ENCODE measurements at places on chromosomes 11 and 22.

GRCh38 chr22:23384431-23384830 lies 195.7 kb downstream of the IGLL1 start:
- no peak for DNase-seq

- no peak for DNase-seq
Observed at GRCh38 chr11:71470946-71471345, 17.9 kb downstream of the NADSYN1 start.

DNA sequence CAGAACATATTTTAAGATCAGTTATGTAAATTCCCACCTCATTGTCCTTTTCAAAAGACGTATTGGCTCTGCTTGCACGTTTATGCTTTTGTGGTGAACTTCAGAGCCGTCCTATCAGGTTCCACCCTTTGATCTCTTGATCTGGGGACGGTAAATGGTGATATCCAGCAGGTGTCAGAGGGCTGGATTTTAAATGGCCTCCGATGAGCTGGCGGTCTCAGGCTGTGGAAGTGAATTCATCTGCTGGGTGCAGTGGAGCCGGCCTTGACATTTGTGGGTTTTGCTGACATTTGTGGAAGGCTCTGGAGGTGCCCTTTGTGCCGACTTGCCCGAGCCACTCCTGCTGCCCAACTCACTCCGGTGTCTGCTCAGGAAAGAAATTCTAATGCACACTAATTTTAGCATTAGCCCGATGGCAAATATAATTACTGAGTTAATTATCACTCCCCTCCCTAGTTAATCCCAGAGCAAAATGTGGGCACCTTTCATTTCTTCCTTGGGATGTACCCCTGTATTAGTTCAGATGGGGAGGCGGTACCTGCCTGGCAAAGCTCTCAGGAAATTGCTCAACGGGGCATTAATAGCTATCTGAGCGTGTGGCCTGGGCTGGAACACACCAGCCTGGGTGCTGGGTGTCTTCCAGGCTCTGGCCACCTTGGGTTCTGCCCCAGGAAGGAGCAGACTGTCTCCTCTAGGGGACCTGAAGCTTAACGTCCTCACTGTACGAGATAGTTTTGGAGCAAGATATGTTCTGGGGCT lies 9.1 kb downstream of the LRP5 start:
- no peak for DNase-seq

- no peak for DNase-seq
Observed at GRCh38 chr22:28791841-28792490, 8.4 kb downstream of the XBP1 start.

GRCh38 chr22:49329636-49330035 lies 498.0 kb downstream of the BRD1 start:
- no peak for DNase-seq

GRCh38 chr11:45110562-45110961 lies 35.9 kb upstream of the PRDM11 start:
- DNase-seq, result no peak

GRCh38 chr11:9030601-9031000 lies 26.8 kb upstream of the NRIP3 start:
- DNase-seq, result no peak

- no peak for DNase-seq
Observed at GRCh38 chr11:99571094-99571493, 550.3 kb downstream of the CNTN5 start.

Measured in CD4-positive, alpha-beta T cell treated with Interferon gamma for 1 hour (primary cell).